ENCODE measurements at places on chromosomes 11 and 22. TPM values are rescaled to one million over a fixed set of nuclear protein-coding genes. Genes with fewer than 3 reads are reported as not detected.

Gene MIOX
- total RNA-seq, result not detected

Gene TBX1
- not detected for total RNA-seq

Gene CLTCL1
- total RNA-seq, result 0.18 TPM

GRCh38 chr11:73321604-73322381 lies 13.7 kb downstream of the ARHGEF17 start:
- no peak for DNase-seq

DNA sequence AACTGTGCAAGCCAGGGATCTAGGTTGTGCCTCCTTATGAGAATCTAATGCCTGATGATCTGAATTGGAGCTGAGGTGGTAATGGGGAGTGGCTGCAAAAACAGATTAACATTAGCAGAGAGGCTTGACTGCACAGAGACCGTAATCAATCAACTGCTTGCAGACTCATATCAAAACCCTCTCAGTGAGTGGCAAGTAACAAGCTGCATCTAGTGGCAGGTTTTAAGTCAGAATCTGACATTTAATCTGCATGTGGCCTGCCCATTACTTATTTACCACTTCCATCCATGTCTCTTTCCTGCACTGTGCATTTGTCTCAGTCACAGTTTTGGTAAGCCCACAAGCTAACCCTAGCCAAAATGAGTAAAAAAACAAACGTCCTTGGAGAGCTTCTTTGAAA lies 11.2 kb downstream of the C11orf58 start:
- DNase-seq, result no peak

GRCh38 chr11:126053415-126054286 lies 9.0 kb downstream of the CDON start:
- no peak for DNase-seq

DNA sequence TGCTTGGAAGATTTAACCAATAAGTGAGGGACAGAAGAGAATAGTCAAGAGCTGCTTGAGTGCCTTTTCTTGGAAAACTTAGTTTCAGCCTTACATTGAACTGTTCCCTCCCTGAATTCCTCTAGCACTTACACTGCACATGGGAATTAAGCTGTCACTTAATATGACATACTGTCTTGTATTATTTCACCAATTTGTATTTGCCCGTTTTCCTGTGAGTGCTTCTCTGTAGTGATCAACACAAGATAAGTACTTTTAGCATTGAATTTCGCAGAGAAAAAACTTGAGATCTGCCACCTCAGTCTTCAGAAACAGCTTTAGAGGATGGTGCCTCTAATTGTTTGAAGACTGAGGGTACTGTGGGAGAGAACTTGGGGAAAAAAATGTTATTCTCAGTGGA lies 3.7 kb downstream of the SPCS2 start:
- no peak for DNase-seq

DNA sequence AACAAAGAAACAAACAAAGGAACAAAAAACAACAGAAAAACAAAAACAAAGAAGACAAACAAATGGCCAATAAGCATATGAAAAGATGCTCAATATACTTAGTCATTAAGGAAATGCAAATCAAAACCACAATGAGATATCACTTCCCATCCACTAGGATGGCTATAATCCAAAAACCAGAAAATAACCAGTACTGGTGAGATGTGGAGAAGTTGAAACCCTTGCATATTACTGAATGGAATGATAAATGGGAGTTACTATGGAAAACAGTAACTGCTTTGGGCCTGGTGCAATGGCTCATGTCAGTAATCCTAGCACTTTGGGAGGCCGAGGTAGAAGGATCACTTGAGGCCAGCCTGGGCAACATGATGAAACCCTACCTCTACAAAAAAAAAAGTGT lies 44.9 kb upstream of the RBFOX2 start:
- no peak for DNase-seq

GRCh38 chr22:20455709-20456063 lies 18.1 kb upstream of the SCARF2 start:
- DNase-seq, result no peak

DNA sequence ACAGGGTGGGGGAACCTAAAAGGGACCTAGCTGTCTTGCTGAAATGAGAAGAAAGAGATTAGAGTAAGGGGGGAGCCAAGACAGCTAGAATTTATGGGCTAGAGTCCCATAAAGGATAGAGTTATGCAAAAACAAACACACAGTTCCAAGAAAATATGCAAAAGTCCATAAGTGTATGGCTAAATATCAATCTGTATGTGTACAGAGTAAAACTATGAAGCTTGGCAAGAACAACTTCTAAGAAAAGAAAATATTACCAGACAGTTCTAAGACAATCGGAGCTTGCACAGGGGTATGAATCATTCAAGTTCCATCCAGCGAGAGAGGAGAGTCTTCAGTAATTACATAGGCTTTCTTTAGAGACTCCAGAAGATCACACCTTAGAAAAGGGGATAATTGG lies 41.8 kb downstream of the GDPD4 start:
- no peak for DNase-seq

DNA sequence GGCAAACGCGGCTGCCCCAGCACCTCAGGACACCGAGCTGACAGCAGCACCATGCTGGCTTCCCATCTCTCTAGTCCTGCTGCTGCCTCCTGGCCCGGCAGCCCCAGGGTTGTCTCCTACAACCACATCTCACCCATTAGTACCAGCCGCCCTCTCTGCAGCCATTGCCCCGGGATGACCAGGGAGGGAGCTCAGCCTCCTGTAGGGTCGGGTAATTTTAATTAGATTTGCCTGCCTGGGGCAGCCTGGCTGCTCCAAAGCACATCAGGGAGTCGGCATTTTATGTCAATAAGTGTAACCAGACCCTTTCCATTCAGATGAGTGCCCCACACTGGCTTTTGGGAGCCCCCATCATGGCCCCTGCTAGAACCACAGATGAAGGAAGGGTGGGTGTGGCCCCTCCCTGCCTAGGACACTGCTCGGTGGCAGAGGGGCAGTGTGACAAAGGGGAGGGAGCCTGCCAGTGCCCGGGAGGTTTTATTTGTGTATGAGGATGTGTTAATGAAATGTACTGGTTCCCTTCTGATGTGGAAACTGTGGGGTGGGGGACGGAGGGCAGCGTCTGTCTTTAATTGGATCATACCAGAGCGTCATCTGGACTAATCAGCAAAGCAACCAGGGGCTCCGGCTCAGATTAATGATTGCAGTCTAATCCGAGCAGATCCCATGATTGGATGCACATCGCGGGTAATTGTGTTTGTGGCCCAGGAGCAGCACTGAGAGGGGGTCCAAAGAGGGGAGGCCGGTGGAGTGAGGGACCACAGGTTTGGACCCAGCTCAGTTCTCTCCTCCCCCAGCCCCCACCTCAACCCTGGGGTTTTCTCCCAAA lies 125.3 kb downstream of the FEZ1 start:
- DNase-seq, result no peak

DNA sequence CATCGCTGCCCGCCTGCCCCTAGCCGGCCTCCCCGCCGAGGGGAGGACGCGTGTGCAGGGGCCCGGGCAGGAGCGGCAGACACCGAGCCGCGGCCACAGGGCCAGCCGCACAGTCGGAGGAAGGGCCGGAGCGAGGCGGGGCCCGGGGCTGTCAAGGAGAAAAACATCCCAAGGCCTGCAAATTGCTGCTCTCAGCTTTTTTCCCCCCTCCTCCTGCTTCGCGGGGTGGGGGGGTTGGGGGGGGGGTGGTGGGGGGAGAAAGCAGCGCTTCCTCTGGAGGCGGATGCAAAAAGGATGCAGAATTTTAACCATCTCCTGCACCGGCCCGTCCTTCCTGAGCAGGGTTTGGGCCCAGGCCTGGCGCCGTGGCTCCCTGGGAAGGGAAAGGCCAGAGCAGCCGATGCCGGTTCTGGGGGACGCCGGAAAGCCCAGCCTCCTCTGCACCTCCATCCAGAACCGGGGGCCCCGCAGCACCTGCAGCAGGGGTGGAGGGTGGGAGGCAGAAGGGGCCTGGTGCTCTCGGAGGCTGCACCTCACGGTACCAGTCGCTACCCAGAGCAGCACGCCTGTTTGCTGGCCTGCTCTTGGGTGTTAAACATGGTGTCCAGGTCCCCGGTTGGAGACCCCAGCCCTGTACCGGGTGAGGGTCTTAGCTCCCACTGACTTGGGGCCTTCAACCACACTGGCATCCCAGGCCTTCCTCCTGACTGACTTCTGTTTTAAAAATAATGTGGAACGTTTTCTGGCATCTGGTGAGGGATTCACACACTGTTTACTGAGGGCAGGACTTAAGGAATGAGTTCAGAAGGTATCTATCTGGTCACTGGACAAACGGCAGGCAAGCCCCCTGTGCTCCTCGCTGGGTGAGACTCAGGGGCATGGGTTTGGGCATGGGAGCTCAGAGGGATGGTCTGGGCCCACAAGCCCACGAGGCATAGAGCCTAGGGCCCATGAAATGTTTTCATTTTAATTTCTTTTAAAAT lies 77.4 kb upstream of the WNT7B start:
- DNase-seq, result no peak

- no peak for DNase-seq
Measured at GRCh38 chr11:111909378-111909777, 2.2 kb downstream of the CRYAB start.

DNA sequence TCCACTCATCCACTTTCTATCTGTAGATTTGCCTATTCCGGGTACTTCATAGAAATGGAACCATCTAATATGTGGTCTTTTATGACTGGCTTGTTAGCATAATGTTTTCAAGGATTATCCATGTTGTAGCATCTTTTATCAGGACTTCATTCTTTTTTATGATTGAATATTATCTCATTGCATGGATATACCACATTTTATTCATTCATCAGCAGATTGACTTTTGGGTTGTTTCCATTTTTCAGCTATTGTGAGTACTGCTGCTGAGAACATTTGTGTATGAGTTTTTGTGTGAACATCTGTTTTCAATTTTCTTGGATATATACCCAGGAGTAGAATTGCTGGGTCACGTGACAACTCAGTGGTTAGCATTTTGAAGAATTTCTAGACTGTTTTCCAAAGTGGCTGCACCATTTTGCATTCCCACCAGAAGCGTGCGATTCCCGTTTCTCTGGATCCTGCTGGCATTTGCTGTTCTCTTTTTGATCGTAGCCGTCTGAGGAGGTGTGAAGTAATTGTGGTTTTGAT lies 8.9 kb downstream of the DERL3 start:
- DNase-seq, result no peak

- no peak for DNase-seq
Measured at GRCh38 chr11:46383974-46384701, 2.7 kb downstream of the MDK start.

- no peak for DNase-seq
Measured at GRCh38 chr22:50705851-50706351, 32.1 kb upstream of the ACR start.

- no peak for DNase-seq
Measured at GRCh38 chr11:20483931-20484330, 96.4 kb downstream of the PRMT3 start.
